ENCODE measurements at places on chromosomes 16 and 17.

- DNase-seq = no peak
Observed at GRCh38 chr16:81543571-81543970, 99.0 kb downstream of the CMIP start.

DNA sequence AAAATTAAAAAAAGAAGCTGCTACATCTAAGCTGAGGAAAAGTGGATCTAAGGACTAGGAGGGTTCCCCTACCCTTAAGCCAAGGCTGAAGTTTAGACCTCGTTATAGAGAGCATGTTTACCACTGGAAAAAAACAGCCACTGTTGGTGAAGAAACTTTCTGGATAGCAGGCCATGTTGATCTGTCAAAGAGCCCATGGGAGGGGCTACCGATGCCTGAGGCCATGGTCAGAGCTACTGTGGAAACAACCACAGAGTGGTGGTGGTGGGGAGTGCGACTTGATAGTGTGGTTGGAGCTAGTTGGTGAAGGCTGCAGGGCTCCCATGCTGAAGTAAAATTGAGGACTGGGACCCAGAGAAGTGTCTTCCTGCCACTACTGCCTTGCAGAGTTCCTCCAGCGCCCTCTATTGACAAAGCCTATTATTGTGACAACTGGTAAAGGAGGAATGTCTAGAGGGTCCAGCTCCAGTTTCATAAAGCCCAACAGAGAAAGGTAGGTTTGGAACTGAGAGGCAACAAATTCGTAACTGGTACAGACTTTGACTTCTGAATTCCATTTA lies 12.7 kb upstream of the FAM20A start:
- peak; percentile 75 for DNase-seq

- no peak for DNase-seq
Observed at GRCh38 chr16:28267356-28267755, 25.0 kb upstream of the SBK1 start.

- DNase-seq = no peak
Observed at GRCh38 chr17:67784364-67785121, 40.8 kb upstream of the BPTF start.

- no peak for DNase-seq
Observed at GRCh38 chr17:75941442-75941819, 589 bp upstream of the FBF1 start.

- no peak for DNase-seq
Observed at GRCh38 chr17:82553210-82553930, 33.8 kb downstream of the FOXK2 start.

- no peak for DNase-seq
Observed at GRCh38 chr16:64968539-64968938, 153.3 kb downstream of the CDH11 start.

DNA sequence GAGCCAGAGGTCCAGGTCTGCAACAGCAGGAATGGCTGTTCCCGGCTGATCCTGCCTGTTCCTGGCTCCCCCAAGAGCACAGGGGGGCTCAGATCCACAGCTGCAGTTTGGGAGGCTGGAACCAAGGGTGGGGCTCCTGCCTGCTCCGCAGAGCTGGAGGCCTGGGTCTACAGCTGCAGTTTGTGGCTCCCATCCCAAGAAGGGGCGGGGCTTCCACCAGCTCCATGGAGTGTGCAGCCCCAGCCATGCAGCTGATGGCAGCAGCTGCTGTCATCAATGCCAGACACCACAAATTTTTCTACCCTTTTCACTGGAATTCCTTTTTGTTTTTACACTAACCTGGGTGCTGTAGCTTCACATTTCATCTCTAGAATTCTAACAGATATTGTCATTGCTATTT lies 135.4 kb upstream of the KIF2B start:
- DNase-seq = no peak

DNA sequence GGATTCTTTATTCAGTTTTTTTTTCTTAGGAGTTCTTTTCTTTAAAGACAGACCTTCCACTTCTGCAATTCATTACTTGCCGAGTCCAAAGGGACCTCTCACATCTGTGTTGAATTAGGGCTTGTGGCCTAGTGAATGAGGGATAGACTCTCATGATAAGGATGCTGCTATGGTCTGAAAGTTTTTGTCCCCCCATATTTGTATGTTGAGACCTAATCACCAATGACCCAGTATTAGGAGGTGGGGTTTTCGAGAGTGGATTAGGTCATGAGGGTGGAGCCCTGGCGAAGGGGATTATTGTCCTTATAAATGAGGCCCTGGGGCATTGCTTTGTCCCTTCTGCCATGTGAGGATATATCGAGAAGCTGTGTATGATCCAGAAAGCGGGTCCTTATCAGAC lies 9.5 kb downstream of the KRT12 start:
- DNase-seq = peak; percentile 82

- DNase-seq = no peak
Observed at GRCh38 chr17:6104956-6105648, 34.9 kb downstream of the WSCD1 start.

DNA sequence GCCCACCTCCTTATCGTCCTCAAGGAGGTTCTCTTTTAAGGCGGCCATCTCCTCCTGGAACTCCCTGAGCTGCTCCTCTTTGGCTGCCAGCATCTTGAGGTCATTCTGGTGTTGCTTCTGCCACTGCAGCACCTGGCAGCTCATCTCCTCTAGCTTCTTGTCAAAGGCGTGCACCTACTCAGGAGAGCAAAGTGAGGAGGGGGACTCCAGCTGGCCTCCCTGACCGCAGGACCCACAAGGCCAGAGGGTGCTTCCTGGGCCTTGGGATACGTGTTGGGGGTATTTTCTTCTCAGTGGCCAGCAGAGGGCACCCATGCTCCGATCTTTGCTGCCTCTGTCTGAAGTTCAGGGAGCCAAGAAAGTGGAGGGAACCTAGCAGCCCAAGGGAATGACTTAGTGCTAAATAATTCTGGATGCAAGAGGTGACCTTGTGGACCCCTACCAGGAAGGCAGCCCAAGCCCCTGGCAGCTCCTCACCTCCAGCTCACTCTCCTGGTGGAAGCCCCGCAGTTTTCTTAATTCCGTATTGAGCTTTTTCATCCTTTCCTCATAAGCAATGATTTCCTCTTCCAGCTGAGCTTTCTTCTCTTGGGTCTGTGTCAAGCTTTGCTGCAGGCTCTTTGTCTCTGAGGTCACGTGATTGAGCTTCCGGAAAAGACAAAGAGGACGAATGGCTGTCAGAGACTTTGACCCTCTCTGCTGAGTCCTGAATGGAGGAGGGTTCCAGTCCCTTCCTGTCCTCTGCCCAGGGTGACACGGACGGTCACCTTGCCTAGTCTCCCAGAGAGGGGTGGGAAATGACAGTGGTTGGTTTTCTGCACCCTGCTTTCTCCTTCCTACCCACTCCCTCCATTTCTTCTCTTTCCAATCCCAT lies 31.4 kb downstream of the DHX38 start:
- DNase-seq = peak; percentile 79

GRCh38 chr16:22642416-22643088 lies 131.9 kb downstream of the NPIPB5 start:
- no peak for DNase-seq

DNA sequence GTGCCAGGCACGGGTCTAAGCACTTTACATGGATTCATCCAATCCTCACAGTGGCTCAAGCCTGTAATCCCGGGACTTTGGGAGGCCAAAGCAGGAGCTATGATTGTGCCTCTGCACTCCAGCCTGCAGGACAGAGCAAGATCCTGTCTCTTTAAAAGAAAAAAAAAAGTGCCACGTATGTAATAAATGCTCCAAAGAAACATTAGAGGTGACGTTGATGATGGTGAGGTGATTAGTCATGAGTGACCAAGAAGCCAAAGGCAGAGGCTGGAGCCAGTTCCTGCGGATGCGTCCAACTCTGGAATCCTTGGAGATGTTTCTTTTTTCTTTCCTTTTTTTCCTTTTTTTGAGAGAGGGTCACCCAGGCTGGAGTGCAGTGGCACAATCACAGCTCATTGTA lies 59.4 kb upstream of the SIAH1 start:
- peak; percentile 97 for DNase-seq

- DNase-seq = no peak
Observed at GRCh38 chr16:66873685-66874055, 6.6 kb upstream of the PDP2 start.

- peak; percentile 68 for DNase-seq
Observed at GRCh38 chr17:50267074-50267841, 7.0 kb upstream of the TMEM92 start.
